ENCODE measurements at places on chromosomes 7 and 10. TPM values are rescaled to one million over a fixed set of nuclear protein-coding genes. Genes with fewer than 3 reads are reported as not detected.

GRCh38 chr7:107891636-107892366, 818 bp downstream of the DLD start:
- DNase-seq, result peak; percentile 28

The ARHGEF35 gene
- 4.4 TPM for total RNA-seq

The PAX2 gene
- 0.23 TPM for total RNA-seq

GRCh38 chr10:89683883-89684282, 17.5 kb upstream of the KIF20B start:
- no peak for DNase-seq

- DNase-seq, result no peak
These were observed 78.4 kb downstream of the CARD11 start for GRCh38 chr7:2965301-2965700.

The PPIA gene
- 1,628 TPM for total RNA-seq
